ENCODE measurements at places on chromosomes 2 and 18. TPM values are rescaled to one million over a fixed set of nuclear protein-coding genes. Genes with fewer than 3 reads are reported as not detected.

HOXD13 gene
- 0.23 TPM for total RNA-seq

CAPN14 gene
- total RNA-seq: 0.07 TPM

SAG gene
- not detected for total RNA-seq

SLC23A3 gene
- 0.72 TPM for total RNA-seq

USP40 gene
- 22.4 TPM for total RNA-seq

ECEL1 gene
- total RNA-seq: 0.15 TPM

TUBA3E gene
- 0.14 TPM for total RNA-seq

DES gene
- total RNA-seq: 0.06 TPM

PER2 gene
- total RNA-seq: 3.1 TPM

CEBPZOS gene
- 39.7 TPM for total RNA-seq

DTNA gene
- total RNA-seq: 0.15 TPM

SLC30A3 gene
- total RNA-seq: 3.8 TPM

MEP1B gene
- 0.07 TPM for total RNA-seq

CTAGE1 gene
- total RNA-seq: not detected

DAW1 gene
- 2.6 TPM for total RNA-seq

L3MBTL4 gene
- not detected for total RNA-seq

C2orf49 gene
- total RNA-seq: 15.4 TPM

PCARE gene
- total RNA-seq: not detected

DSC3 gene
- 2.2 TPM for total RNA-seq

GALR1 gene
- total RNA-seq: not detected

RNF125 gene
- 0.32 TPM for total RNA-seq

PDE1A gene
- 0.16 TPM for total RNA-seq

ZAP70 gene
- not detected for total RNA-seq

GALNT3 gene
- not detected for total RNA-seq

SLC39A6 gene
- total RNA-seq: 39.6 TPM

OXER1 gene
- not detected for total RNA-seq

C18orf54 gene
- 2.9 TPM for total RNA-seq

UNC80 gene
- not detected for total RNA-seq

SIGLEC15 gene
- total RNA-seq: 0.09 TPM

AAK1 gene
- total RNA-seq: 11.4 TPM

MAP4K3 gene
- total RNA-seq: 20.3 TPM

NEURL3 gene
- total RNA-seq: 2.2 TPM

TUBA4B gene
- 0.35 TPM for total RNA-seq

FAP gene
- 0.16 TPM for total RNA-seq

ANKRD44 gene
- 2.7 TPM for total RNA-seq

RSAD2 gene
- 0.89 TPM for total RNA-seq

CGREF1 gene
- 8.4 TPM for total RNA-seq

SCTR gene
- not detected for total RNA-seq

UPP2 gene
- total RNA-seq: not detected

NOL4 gene
- total RNA-seq: not detected

CPLX4 gene
- total RNA-seq: not detected

CRYGC gene
- total RNA-seq: not detected

TMEM37 gene
- total RNA-seq: 1.8 TPM

CERKL gene
- total RNA-seq: 0.41 TPM

GAREM1 gene
- 3.3 TPM for total RNA-seq

ALK gene
- not detected for total RNA-seq

VAMP8 gene
- 15.2 TPM for total RNA-seq

TCF4 gene
- total RNA-seq: 1.3 TPM

IL1F10 gene
- total RNA-seq: not detected

LDAH gene
- 20.2 TPM for total RNA-seq
